Omental fat pad (tissue), 4 donors: ENCODE measurements at places on chromosomes 11 and 22. TPM values are rescaled to one million over a fixed set of nuclear protein-coding genes. Genes with fewer than 3 reads are reported as not detected.

DNA sequence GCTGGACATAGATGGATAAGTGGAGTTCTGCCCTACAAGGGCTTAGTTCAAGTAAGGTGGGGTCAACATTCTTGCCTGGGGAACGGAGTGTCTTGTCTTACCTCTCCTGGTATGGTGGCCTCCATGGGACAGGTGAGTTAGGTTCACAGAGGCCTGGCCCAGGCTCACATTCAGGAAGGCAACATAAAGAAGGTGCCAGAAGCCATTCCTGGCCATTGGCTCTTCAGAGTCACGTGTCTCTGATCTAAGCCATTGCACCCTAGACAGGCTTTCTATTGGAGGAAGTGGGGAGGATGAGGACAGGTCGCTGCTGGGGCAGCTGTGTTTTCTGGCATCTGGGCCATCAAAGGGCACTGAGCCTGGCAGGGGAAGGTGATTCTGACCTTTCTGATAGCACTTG is 14.8 kb downstream of the LMO2 start:
- no peak for DNase-seq

RASSF10 gene
- 1.7 TPM for total RNA-seq

DNA sequence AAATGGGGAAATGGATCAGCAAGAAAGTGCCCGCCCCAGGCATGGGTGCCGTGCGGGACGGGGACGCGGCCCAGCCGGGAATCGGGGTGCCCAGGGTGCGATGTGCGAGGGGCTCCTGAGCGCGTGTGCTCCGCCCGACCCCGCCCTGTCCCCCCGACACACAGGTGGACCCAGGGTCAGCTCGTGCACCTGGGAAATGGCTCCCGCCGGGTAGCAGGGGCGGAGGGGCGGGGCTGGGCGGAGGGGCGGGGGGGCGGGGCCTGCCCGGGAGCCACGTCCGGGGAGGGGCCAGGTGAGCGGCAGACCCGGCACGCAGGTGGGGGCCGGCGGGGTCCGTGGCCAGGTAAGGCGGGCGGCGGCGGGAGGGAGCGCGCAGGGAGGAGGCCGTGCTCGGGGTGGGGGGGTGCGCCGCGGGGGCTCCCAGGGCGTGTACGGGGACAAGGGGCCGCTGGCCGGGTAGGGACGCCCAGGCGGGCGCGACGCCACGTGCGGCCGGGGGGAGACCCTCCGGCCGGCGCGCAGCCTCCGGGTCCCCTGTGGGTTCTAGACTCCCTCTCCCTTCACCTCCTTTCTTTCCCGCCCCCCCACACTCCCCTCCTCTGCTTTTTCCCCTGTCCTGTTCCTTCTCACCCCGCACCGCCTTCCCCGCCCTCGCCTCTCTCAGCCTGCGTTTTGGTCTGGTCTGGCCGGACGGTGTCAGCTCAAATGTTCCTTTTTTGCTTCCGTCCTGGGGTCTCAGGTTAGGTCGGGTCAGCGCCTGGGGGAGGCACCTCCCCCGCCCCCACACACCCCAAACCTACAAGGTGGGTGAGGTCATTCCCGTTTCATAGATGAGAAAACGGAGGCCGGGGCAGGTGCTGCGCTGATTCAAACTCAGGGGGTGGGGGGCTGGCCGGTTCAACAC is at the start of gene ARHGAP8:
Gene ARHGAP8, plus strand, starts transcription at position 291 of the 904 bp plus-strand sequence. CDS start 33,953 bp downstream, outside the sequence.
- DNase-seq: no peak

GRCh38 chr11:129442171-129442570 is 66.5 kb downstream of the BARX2 start:
- DNase-seq: no peak

DNA sequence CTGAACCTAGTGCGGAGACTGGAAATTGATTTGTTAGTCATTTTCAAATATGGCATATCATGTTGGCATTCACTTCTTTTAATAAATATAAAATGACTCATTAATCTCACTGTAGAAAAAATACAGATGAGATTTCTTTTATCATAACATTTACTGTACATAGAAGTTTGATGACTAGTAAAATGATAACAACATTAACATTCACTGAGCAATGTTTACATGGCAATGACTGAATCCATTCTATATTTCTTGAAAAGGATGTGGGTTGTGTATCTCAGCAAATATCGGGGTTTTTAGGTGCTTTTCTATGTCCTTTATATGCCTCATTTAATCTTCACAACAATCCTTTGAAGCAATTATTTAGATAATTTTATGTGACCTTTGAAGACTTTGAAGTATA is 920.9 kb upstream of the FAT3 start:
- no peak for DNase-seq

DNA sequence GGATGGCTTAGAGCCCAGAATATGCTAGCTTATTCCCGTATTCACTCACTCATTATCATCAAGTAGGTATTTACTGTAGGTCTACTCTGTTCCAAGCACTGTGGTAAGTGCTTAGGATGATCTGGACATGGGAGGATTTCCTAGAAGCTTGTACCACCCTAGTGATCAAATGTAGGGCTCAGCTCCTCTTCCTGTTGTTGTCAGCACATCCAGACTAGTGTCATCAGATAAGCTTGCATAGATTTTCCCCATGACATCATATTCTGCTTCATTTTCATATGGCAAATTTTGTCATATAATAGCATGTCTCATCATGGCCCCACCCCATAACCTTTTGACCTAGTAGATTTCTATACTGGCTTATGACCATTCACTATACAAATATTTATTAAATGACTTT is 19.3 kb upstream of the NUCB2 start:
- DNase-seq: no peak

NCF4 gene
- total RNA-seq: 78.8 TPM

DNA sequence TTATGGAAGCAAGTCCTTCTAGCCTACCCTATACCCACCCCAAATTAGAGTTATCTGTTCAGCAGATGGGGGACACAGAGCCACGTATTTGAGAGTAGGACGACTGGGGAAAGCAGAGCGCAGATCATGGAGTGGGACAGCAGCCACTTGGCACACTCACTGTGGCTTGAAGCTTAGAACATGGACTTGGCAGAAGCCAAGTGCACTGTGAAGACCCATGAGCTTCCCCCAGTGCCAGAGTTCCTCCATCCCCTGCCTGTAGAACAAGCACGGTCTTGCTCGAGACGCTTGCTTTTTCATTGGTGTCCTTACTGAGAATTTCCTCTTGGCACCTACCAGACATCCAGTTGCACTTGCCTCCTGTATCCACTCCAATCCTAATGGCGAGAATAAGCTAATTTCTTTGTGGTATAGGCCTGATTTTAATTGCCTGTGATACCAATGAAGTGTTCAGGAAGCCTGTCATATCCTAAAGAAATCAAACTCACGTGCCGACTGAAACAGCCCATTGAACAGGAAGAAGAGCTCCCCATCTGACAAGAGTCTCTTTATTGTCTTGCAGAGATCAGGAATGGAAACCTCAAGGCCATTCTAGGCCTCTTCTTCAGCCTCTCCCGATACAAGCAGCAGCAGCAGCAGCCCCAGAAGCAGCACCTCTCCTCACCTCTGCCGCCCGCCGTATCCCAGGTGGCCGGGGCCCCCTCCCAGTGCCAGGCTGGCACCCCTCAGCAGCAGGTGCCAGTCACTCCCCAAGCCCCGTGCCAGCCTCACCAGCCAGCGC is 166.9 kb downstream of the NAV2 start:
- no peak for DNase-seq

DNA sequence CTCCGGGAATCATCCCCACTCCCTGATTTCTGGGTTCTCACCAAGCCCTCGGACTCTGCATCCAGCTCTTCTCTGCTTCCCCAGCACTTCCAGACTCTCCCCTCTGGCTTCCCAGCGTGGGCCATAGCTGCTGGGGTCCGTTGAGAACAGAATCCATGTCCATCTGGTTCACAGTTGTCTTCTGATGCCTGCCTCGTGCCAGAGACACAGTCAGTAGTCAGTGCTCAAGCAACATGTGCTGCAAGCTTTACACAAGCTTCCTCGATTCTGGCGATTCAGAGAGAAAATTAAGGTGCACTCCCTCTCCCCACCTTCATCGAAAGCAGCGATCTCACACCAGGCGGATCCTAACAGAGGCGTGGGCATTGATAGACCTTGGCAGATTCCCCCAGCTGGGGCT is 495.5 kb downstream of the TBC1D22A start:
- no peak for DNase-seq

DNA sequence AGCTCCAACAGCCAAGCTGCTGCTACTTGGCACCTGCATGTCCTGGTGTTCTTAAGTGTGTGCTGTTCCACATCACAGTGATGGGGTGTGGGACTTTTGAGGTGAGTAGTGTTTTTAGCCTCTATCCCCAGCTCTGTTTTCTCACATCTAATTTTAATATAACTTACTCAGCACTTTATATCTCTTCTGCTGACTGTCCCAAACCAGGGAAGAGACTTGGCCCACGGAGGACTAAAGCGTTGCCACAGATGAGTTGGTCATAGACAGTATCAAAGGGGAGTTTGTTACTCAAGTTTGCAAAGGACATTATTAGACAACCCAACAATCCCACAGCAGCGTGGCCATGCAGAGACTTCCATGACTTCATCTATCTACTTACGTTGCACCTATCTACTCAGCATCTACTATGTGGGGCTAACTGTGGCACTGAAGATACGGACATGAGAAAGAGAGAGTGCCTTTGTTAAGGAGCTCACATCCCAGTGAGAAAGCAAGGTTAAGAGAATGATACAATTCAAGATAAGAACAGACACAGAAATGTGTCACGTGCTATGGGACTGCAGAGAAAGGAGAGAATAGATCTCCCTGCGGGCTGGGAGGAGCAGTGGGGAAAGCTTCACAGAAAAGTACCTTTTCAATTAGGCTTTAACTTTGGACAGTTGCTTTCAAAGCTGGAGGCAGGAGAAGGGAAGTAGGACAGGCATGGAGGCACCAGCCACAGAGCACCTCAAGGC is 82.4 kb downstream of the ME3 start:
- no peak for DNase-seq

JRKL gene
- 6.8 TPM for total RNA-seq

FAM111B gene
- total RNA-seq: not detected

DNA sequence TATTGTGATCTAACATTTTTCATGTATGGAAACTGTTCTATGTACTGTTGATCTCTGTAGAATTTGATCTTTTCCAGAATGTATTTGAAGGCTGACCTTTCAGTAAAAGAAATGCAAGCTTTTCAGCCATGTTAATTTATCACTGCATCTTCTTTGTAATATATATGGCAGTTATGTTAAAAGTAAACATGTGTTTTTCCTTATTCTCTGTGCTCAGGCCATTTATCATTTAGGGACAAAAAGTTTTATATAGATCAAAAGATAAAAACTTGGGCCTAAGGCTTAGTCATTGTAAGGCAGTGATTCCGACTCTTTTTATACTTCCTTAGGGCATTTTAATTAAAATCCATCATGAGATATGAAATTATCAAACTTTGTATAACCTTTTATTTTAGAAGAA is 48.7 kb downstream of the KDM2A start:
- no peak for DNase-seq

DNA sequence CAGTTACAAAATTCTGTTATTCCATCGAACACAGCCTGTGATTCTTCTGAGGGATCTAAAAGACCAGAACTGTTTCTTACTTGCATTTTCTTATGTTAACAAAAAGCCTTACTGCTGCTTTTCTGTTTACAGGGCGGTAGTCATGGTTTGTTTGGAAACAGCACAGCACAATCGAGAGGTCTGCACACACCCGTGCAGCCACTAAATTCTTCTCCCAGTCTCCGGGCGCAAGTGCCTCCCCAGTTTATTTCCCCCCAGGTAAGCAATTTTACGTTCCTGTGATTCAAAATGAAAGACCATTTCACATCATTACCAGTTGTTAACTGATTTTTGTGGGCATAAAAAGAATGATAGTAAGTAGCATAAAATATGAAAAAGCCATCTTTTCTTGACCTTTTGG is 60.8 kb upstream of the ADSL start:
- no peak for DNase-seq

UVRAG gene
- 39.6 TPM for total RNA-seq

DNA sequence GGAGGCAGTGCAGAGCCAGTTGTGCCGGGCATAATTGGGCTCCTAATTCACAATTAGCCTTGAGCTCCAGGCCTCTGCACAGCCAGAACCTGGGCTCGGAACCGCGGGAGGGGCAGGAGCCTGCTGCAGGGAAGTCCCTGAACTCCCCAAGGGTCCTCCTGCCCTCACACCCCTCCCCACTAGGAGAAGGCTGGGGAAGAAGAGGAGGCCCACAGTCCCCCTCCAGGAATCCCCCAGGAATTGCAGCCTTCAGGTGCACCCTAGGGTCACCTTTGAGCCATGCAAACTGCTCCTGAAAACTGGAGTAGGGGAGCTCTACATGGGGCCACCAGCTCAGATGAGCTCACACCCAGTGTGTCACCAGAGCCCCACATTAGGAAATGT is 93.8 kb upstream of the LMO1 start:
- no peak for DNase-seq

GRCh38 chr11:45919806-45920530 is 2.3 kb upstream of the PEX16 start:
- DNase-seq: no peak

- DNase-seq: peak; percentile 80
These were observed 2.4 kb downstream of the C11orf96 start for GRCh38 chr11:43944761-43945311.

- no peak for DNase-seq
These were observed 935 bp downstream of the ZNF143 start for GRCh38 chr11:9461760-9462134.

DNA sequence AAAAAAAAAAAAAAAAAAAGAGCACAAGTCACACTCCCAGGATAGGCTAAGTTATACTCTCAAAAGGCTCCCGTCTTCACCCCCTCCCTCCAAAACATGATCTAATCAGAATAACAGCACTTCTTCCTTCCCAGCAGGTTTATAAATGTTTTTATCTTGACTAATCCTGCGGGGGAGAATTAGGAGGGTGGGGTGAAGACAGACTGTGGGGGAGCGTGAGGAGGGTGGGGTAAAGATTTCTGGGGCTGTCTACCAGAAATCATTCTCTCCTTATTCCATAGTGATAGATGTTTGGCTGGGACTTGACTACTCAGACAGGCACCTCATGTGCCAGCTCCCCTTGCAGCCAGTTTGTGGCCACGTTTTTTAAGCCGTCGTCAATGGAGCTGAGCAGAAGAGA is 17.0 kb downstream of the KCNE3 start:
- no peak for DNase-seq

CWF19L2 gene
- 36.6 TPM for total RNA-seq

RFPL1 gene
- not detected for total RNA-seq

GRCh38 chr11:55624531-55624930 is 10.4 kb upstream of the OR4P4 start:
- DNase-seq: no peak

DNA sequence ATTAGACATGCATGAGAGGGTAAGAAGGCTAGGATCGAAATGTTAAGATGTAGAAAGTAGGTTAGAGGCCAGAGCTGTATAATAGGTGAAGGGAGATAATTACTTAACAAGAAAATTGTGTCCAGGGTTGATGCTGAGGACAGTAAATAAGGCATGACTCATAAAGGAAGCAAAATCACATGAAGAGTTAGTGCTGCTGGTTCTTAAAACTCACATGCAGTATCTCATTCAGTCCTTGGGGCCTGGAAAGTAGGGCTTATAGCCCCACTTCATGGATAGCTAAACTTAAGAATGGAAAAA is 130.2 kb downstream of the NCAM1 start:
- DNase-seq: no peak

GRCh38 chr11:44972746-44973435 is 22.2 kb upstream of the TP53I11 start:
- no peak for DNase-seq

GLYAT gene
- total RNA-seq: 4.9 TPM
